Stimulated activated CD8-positive, alpha-beta memory T cell treated with anti-CD3 and anti-CD28 coated beads, Interleukin-2, amount 100 ng/mL, for 1 hour (primary cell): ENCODE measurements at places on chromosomes 6 and 20.

DNA sequence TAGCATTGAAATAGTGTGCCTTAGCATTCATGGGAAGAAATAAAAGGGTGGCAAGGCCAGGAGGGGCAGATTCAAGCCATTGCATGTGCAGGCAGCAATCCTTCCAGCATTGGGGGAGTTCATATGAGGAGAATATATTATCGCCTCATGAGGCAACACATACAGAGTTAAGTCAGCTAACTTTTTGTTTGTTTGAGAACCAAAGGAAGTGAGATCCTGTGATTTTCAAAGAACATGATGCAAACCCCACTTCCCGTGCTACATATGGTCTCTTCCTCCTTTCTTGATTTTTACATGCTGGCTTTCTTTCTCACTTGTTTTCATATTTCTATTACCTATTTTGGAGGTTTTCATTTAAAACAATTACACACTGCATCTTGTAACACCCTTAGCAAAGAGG, 579.7 kb upstream of the ARID1B start:
- no peak for DNase-seq

DNA sequence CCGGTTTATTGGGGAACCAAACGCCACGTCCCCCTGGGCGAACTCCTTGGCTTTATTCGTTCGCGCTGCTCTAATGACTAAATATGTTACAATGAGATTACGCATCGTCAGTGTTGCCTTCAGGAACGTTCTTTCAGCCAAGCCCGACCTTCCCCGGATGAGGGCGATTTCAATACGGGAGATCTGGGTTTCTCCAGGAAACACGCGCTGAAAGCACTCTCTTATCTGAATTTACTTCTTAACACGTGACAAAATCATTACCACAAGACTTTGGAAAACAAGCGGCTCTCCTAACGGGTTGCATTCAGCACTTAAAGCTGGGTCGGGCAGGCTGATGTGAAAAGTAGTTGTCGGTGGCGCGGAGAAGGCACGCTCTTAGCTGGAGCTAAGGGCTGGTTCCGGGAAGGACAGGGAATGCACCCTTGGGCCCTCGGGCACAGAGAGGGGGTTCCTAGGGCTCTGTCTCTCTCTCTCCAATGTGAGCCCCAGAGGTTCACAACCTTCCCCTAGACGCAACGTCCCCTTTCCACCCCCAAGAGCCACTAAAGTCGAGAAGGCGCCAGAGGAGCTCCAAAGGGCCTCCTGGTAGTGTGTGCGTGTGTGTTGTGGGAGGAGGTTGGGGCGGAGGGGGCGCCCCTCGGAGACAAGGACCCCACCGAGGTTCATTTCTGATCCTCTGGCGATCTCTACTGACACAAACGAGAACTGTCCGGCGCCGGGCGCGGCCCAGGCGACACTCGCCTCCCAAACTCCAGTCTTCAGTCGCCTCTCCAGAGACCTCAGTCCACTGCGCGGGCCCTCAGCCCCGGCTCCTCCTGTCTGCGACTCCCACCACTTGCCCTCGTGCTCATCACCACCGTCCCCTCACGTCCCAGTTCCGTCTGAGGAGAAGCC, 7.1 kb upstream of the NKX2-2 start:
- no peak for DNase-seq

DNA sequence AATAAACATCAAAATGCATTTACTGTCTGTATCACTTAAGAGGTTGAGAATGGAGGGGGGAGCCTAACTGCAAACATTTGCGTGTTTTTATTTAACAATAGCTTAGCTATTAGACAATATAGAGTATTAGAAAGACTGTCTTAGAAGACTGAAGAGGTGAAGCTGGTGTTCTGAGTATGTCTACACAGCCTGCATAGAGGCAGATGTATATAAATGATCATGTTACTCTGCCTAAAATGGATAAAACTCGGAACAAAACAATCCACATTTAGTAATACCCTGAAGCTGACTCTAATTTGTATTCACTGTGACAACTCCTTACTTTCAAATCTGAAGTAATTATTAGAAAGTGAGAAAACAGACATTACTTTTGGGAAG, 181.9 kb downstream of the GMPR start:
- DNase-seq = no peak

- DNase-seq = no peak
Measured at GRCh38 chr6:15922510-15923250, 206.2 kb upstream of the MYLIP start.

DNA sequence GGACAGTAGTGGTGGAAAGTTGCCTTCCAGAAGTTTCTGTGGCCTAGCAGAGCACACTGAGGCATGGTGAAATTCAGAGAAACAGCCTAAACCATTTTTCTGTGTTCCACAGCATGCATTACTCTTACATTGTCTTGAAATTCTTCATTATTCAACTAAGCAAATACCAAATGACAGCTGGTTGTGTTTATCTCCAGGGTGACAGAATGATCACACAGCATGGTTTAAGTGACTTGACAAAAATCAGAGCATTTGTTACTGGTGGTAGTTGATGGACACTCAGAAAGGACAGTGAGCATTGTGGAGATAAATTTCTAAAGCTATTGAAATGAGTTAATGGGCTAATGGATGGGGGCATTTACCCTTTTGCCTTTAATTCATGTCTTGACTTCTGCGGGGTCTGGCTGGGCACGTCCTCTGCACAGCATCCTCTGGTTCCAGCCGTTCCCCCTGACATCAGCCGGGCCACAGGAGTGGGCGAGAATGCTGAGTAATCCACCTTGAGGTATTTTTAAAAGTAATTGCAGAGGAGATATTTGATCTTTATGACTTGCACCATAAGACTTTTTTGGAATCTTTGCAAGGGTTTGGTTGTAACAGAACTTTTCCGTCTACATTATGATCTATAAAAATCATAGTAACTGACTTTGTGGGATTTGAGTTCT, 78.9 kb upstream of the SCP2D1 start:
- DNase-seq = no peak

DNA sequence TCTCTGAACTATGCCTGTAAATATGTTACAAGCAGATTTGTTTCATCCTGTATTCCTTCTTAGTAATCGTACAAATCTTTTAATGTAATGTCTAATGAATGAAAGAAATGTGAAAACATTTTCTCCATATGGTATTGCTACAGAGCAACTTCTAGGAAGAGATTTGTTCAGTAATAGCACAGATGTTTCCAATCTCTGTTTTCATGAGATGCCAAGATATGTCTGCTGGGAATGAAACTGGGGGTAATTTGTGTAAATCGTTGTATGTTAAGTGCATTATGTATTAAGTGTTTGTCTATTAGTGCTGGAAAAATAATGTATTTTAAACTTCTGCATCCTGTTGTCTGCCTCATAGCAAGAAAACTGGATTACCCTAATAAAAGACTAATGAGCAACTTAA, 722.2 kb upstream of the EYS start:
- DNase-seq = no peak

- no peak for DNase-seq
Measured at GRCh38 chr6:107408714-107409113, 50.6 kb downstream of the PDSS2 start.

DNA sequence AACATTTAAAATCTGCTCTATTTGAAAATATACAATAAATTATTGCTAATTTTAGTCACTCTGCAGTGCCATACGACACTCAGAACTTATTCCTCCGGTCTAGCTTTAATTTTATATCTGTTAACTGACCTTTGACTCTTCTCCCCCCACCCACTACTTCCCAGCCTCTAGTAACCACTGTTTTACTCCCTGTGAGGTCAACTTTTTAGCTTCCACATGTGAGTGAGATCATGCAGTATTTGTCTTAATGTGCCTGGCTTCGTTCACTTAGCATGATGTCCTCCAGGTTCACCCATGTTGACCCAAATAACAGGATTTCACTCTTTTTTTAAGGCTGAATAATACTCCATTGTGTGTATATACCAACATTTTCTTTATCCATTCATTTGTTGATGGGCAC, 80.8 kb downstream of the RPP40 start:
- DNase-seq = no peak

GRCh38 chr6:39897698-39898097, 36.6 kb downstream of the MOCS1 start:
- DNase-seq = no peak

DNA sequence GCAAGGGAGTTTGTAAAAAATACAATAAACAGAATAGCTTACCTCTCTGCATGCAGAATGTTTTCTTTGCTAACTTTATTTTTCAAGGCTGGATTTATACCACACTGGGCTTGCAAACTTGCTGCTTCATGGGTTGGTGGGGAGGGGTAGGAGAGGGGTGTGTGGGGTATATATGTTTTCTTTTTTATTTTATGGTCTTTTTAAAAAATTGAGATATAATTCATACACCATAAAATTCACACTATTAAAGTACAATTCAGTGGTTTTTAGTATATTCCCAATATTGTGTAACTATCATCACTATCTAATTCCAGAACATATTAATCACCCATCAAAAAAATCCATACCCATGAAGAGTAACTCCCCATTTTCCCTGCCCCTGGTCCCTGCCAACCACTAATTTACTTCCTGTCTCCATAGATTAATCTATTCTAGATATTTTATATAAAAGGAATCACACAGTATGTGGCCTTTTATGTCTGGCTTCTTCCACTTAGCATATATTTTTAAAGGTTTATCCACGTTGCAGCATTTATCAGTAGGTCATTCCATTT, 14.3 kb upstream of the TRPC4AP start:
- no peak for DNase-seq

DNA sequence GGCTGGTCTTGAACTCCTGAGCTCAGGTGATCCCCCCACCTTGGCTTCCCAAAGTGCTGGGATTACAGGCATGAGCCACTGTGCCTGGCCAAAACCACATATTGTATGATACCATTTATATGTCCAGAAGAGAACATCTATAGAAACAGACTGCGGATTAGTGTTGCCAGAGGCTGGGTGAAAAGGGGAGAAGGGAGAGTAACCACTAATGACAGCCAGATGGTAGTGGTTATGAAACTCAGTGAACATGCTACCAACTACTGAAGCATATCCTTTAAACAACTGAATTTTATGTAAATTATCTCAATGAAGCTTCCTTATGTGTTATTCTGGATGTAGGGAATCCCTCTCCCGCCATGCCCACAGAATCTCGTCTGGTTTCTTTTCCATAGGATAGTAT, 15.7 kb downstream of the SLC23A2 start:
- DNase-seq = no peak

DNA sequence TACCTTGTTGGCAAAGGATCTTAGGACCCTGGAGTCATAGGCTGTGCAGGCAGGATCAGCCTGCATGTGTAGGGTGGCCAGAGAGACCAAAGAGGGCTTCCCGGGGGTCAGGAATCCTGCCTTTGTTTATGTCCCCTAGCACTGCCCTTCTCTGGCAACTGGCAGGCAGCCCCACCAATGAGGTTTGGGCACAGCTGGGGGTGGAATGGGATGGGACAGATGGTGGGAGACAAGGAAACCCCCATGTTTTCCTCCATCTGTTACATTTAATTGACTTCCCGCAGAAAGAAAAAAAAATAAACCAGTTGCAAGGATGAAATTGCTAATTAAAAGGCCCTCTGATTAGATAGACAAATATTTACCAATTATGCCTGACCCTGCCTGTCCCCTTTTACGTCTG, 27.6 kb downstream of the CD40 start:
- no peak for DNase-seq

DNA sequence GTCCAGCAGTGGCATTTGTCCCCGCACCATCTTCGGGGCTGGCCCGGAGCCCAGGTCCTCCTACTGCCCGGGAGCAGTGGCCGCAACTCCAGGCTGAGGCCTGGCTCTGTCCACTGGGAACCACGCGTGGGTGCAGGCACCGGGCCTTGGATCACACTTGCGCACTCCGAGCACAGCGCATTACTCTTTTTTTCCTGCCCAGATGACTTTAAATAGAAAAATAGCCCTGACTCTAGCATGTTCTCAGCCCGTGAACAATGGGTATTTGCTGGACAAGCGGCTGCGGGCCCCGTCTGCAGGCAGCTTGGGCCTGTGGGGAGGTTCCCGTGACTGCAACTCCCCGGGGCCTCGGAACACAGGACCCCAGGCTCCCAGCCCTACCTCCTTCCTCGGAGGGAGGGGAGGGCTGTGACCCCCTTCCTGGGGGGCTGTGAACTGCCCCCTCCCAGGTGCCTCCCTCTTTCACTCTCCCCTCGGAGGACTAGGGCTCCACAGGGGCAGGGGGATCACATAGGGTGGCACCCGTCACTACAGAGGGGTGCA, 162.2 kb downstream of the TBXT start:
- DNase-seq = no peak

DNA sequence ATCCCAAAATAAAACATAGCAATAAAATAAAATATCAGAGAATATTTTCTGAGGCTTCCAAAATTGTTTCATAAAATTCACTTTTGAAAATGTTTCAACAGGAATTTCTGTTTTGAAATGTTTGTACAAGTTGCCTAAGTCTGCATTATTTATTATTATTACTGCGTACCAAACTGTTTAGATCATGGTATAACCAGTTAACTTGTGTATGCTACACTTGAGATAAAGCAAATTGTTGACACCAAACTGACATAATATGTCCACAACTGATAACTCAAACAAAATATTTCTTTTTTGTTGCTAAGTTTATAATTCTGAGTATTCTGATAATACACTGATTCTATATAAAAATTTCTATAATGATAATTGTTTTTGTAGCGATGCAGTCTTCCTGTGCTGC, 531.8 kb upstream of the EYS start:
- DNase-seq = no peak

- DNase-seq = no peak
Measured at GRCh38 chr6:40252531-40253258, 318.4 kb upstream of the MOCS1 start.
